CD4-positive, alpha-beta T cell treated with Interleukin-17A for 1 hour (primary cell): ENCODE measurements at places on chromosomes 5 and 9.

DNA sequence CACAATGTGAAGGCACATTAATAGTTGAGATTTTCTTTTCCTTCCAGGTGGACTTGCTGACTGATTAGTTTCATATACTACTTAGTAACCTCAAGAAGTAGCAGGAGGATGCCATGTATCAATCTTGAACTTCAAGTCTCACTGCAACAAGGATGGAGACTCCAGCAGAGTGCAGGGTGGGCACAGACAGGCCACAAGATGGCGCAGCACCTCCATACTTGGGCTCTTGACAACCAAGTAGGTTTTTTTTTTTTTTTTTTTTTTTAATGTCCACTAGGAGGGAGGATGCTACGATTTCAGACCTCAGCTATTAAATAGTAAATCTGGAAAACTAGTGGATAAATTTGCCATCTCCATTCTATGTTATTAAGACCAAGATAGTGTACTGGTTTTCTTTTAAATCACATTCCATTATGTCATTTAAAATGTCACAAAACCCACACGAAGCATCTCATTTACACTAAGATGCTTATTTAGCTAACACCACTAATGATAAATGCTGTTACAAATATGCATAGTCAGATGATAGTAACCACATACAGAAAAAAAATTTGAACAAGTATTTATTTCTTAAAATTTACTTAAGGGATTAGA lies 58.6 kb downstream of the IL6ST start:
- peak; percentile 80 for DNase-seq

- DNase-seq: peak; percentile 49
Measured at GRCh38 chr5:157596487-157596886, 20.9 kb upstream of the ADAM19 start.

DNA sequence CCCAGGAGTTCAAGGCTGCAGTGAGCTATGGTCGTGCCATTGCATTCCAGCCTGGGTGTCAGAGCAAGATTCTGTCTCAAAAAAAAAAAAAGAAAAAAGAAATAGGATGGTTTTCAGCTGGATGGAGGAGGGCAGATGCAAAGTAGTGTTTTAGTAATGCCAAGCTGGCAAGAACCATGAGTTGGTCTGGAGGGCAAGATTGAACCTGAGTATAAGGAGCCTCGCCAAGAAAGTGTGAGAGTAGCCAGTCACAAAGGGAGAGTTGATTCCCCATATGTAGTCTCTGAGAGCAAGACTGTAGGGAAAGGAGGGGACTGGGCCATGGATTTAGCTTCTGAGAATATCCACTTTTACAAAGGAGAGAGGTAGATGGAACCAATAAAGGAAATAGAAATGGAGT lies 6.9 kb downstream of the TNFAIP8 start:
- DNase-seq: no peak

DNA sequence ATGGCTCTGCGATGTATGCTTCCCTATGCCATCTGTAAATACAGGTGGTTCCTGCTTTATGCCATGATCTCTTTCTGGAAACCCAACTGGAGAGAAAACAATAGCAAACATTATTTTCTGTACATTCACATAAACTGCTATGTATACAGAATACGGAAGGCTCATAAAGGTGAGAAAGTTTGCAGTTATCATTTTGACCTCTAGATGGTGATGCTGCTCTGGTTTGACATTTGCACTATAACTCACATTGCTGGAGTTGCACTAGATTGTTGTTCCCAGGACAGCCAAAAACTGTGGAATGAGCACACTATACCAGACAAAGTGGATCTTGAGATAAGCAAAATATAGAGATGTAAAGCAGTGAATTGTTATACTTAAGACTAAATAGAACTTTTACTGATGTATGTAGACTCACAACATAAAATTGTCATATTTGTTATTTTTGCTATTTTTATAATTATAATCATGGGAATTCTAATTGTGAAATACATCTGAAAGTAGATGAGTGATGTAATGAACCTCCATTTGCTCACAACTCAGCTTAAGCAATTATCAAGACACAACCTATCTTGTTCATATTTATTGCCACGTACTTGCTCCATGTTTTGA lies 246.5 kb downstream of the PTPRD start:
- no peak for DNase-seq

DNA sequence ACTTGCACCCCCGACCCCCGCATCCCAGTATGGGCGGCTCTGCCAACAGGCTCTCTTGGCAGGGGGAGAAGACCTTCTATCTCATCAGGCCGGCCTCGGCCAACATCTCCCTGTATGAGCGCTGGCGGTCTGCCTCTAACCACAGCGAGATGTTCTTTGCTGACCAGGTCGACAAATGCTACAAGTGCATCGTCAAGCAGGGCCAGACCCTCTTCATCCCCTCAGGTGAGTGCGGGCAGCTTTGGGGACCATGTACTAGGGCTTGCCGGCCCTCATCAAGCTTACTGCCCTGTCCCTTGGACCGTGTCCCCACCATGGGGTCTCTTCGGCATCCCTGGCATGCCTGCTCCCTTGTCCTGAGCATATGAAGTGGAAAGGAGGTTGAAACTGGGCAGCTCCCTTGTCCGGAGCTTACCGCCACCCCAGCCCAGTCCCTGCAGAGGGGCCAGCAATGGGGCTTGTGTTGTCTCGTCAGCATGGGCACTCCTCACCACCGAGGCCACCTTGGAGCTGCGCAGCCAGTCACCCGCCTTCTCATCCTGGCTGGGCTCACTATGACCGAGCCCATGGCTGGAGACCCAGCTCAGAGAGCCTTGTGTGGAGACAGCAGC lies 78.1 kb downstream of the PHF2 start:
- DNase-seq: no peak

GRCh38 chr9:6633378-6633777 lies 12.2 kb downstream of the GLDC start:
- no peak for DNase-seq

- DNase-seq: no peak
Measured at GRCh38 chr5:172854971-172855370, 20.9 kb downstream of the ERGIC1 start.

GRCh38 chr5:39203275-39203922 lies 16.0 kb downstream of the FYB1 start:
- no peak for DNase-seq

- no peak for DNase-seq
Measured at GRCh38 chr9:130640681-130641080, 23.7 kb upstream of the PRDM12 start.

- no peak for DNase-seq
Measured at GRCh38 chr5:3214838-3215374, 380.7 kb upstream of the IRX1 start.

- DNase-seq: no peak
Measured at GRCh38 chr9:105333076-105333475, 88.6 kb downstream of the SLC44A1 start.

- DNase-seq: no peak
Measured at GRCh38 chr5:111379391-111379816, 132.9 kb downstream of the STARD4 start.

GRCh38 chr5:52202256-52202655 lies 585.5 kb upstream of the ITGA1 start:
- no peak for DNase-seq

- no peak for DNase-seq
Measured at GRCh38 chr9:91197232-91198181, 164.2 kb downstream of the AUH start.

- DNase-seq: no peak
Measured at GRCh38 chr9:115998666-115999065, 154.9 kb upstream of the PAPPA start.

DNA sequence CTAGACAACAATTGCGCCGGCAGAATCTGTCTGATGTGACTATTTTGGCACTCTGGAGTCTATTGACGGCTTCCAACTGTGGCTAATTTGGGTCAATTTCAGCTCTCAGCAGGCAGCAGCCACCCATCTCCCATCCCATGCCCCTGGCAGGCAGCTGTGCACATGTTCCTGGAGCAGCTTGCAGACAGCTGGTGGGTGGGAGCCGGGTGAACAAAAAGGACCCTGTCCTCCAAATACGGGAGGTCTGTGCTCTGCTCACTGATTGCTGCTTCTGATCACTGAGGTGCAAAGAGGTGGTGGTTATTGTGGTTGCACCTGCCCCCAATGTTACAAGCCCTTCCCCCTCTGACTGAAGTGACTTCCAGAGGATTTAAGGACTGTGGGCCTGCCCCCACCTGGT lies 45.0 kb upstream of the N4BP3 start:
- DNase-seq: no peak

DNA sequence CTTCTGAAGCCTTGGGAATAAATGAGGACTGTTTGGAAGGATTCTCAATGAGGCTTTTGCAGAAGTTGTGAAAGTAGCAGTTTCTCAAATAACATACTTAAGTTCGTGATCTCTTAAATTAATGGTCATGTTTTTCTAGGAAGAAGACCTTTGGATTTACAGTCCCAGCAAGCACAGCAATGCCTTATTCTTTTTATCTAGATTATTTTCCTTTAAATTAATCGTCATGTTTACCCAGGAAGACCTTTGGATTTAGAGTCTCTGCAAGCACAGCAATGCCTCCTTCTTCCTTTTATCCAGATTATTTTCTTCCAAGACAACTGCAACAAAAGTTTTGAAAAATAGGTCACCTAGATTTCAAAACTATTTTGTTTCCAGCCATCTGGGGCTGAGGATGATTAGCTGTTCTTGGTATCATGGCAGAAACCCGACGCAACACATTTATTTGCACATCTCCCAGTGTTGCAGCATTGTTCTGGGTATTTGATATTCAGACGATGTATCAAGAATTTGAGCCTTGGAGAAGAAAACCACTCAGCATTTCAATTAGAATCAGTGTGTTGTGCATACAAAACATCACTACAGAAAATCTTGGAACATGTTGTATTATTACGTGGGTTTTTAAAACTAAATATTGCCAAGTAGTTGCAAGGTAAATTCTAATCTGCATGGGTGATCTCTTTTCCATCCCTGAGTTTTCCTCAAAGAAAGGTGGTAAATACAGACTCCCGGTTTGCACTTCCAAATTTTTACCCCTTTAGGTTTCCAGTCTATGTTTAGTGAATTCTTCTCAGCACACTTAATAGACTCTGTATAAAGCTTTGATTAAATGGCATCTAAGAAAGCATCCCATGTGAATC lies 50.9 kb downstream of the JAKMIP2 start:
- no peak for DNase-seq

DNA sequence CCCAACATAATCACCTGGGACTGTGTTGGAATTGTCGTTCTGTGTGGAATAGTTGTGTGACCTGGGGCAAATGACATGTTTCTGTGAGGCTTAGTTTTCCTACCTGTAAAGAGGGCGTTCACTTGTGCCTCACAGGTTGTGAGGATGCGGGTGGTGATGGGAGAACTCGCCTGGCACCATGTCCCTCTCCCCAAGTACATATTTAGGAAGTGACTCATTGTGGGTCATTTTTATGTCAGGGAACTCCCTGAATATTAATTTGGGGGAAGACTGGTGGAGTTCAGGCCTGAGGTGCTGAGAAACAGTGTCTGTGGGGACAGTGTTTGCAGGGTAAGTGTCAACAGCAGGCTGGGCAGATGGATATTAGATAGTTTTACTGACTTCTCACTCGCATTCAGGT lies 144.7 kb downstream of the KDM4C start:
- DNase-seq: no peak

DNA sequence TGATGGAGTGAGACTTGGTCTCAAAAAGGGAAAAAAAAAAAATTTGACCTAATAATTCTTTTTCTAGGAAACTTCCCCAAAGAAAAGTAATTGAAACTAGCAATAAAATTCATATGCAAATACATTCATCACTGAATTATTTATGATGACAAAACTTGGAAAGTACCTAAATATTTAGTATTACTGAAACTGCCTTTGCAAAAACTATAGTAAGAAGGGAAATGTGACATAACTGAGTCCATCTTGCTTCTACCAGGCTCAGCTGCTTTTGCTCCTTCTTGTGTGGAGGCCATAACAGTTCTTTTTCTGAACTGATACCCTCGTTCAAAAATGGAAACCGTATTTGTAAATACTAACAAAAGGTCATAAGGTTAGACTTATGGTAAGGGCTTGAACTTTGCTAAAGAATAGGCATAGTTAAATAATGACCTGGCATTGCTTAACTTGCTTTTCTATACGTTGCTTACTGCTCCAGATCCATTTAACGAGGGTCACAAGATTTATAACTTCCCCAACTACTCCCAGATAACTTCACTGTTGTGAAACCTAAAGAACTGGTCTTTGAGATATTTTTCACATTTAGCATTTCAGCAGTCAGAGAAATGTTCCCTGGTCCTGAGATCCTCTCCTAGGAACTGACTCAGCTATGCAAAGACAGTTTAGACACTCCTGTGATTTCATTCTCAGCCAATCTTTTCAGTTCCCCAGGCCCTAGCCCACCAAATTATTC lies 68.4 kb downstream of the CFAP95 start:
- no peak for DNase-seq

DNA sequence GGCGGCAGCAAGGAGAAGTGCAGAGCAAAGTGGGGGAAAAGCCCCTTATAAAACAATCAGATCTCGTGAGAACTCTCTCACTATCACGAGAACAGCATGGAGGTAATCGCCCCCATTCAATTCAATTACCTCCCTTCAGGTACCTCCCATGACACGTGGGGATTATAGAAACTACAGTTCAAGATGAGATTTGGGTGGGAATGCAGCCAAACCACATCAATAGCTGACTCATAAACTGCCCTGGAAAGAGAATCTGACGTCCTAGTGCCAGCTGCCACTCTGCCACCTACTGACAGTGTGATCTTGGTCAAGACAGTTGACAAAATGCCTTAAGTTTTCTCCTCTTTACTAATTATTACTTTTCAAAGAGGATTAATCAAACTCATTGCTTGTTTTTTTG lies 128.3 kb downstream of the GPBP1 start:
- DNase-seq: peak; percentile 14

- no peak for DNase-seq
Measured at GRCh38 chr5:55558484-55558883, 23.7 kb upstream of the PLPP1 start.
